ENCODE measurements at places on chromosomes 12 and 14. TPM values are rescaled to one million over a fixed set of nuclear protein-coding genes. Genes with fewer than 3 reads are reported as not detected.

GRCh38 chr12:6960593-6961277, 9.6 kb downstream of the PTPN6 start:
- H3K4me1 ChIP-seq, result peaks cover 17% of the 10 kb centered on the region
- DNase-seq, result peak; percentile 29
- no peaks in the 10 kb centered on the region for H3K27me3 ChIP-seq
- H3K4me3 ChIP-seq, result peak overlapping the region; percentile 22

- no peaks in the 10 kb centered on the region for H3K36me3 ChIP-seq
- peak overlapping the region; percentile 17 for H3K27ac ChIP-seq
- H3K4me1 ChIP-seq, result peaks cover 32% of the 10 kb centered on the region
- H3K4me3 ChIP-seq, result no peak overlapping the region
Observed at GRCh38 chr14:102215071-102215470, 75.4 kb downstream of the WDR20 start.

DNA sequence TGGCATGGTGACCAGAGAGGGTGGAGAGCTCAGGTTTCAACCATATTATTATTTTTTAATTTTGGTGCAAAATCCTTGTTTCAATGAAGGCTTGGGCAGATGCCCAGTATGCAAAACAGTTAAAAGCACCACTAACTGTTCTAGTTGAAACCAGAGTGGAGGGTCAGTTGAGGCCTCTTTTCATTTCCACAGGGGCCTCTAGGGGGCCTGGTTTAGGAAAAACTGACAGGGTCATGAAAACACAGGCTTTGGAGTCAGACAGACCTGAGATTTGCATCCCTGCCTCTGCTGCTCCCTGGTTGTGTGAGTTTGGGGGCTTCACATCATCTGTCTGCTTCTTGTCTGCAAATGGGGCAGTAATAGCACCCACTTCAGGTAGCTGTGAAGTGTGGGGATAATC, 3.3 kb upstream of the RPH3A start:
- DNase-seq, result no peak
- no peak overlapping the region for H3K27ac ChIP-seq
- no peaks in the 10 kb centered on the region for H3K36me3 ChIP-seq

- peaks cover 6% of the 10 kb centered on the region for H3K36me3 ChIP-seq
- peaks cover 57% of the 10 kb centered on the region for H3K4me1 ChIP-seq
- no peaks in the 10 kb centered on the region for H3K27me3 ChIP-seq
Observed at GRCh38 chr12:1776170-1776921, 44.0 kb upstream of the LRTM2 start.

DNA sequence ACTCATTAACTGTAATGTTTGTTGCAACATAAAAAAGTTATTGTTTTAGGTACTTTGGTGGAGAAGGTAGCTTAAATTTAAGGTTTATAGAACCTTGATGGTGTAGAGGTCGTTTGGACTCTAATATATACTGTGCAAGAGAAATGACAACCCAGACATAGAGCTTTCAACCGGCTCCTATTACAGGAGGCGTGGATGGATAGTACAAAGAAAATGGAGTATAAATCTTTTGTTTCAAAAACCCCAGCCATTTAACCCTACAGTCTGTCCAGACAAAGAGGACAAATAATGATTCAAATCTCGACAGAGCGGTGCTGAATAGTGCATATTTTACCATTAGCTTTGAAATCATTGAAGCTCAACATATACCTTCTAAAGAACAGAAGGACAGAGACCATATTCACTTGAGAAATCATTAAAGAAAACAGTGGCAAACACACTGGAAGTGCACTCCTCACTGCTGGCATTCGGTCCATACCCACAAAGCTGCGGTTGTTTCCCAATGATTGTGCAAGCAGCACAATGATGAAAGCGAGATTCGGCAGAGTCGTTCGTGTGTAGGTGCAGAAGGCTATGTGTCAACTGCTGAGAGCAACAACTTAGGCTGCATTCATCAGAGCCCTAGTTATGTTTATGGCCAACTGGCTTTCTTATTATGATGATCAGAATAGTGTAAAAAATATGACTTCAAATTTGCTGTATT, 688.6 kb downstream of the NOVA1 start:
- no peak for DNase-seq
- no peaks in the 10 kb centered on the region for H3K27me3 ChIP-seq
- no peak overlapping the region for H3K4me3 ChIP-seq

DNA sequence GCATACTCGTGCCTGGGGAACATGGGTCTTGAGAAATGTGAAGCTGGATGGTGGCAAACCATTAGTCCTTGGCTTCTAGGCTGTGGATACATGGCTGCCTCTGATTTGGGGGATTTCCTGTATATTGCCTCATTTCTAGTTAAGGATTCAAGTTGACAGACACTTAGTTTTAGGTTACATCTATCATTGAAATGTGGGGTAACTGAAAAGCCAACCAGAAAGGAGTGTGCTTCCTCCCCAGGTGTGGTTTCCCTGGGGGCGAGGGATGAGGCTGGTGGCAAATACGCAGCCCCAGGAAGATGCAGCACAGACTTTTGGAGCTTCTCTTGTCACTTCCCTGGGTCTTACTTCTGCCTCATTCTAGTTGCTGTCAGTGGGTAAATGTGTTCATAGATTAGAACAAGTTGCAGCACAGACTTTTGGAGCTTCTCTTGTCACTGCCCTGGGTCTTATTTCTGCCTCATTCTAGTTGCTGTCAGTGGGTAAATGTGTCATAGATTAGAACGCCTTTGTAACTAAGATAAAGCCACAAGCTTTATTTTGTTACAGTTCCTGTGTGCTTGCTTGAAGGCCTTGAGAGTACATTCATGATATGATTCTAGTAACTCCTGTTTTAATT, 85.1 kb downstream of the BORCS5 start:
- no peaks in the 10 kb centered on the region for H3K36me3 ChIP-seq
- DNase-seq, result no peak
- H3K4me3 ChIP-seq, result no peak overlapping the region
- H3K27ac ChIP-seq, result peak overlapping the region; percentile 25

GRCh38 chr12:113005762-113006161, 27.4 kb downstream of the OAS2 start:
- H3K4me3 ChIP-seq, result no peak overlapping the region
- no peak overlapping the region for H3K27ac ChIP-seq
- H3K36me3 ChIP-seq, result no peaks in the 10 kb centered on the region
- H3K27me3 ChIP-seq, result no peaks in the 10 kb centered on the region

The IKZF4 gene
- total RNA-seq, result 6.1 TPM

The SLC17A8 gene
- total RNA-seq, result not detected

The RHOJ gene
- 4.9 TPM for total RNA-seq
